ENCODE measurements at places on chromosomes 16 and 17.

DNA sequence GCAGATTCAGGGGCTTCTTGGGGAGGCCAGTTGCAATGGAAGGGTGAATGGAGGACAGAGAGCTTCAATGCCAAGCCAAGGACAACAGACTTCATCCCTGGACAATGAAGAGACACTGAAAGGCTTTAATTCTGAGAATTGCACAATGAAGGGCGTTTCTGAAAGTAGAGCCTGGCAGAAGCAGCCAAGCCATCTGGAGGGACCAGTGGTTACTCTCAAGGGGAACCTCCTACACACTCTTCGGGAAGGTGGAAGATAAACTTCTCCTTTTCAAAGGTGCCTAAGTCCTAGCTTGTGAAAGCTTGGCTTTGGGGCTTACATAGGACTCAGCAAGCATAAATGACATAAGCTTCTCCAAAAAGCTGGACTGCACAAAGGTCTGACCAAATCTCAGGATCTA is 6.2 kb upstream of the CES1 start:
- DNase-seq = no peak

- no peak for DNase-seq
Observed at GRCh38 chr16:66906916-66907836, 11.5 kb downstream of the CDH16 start.

DNA sequence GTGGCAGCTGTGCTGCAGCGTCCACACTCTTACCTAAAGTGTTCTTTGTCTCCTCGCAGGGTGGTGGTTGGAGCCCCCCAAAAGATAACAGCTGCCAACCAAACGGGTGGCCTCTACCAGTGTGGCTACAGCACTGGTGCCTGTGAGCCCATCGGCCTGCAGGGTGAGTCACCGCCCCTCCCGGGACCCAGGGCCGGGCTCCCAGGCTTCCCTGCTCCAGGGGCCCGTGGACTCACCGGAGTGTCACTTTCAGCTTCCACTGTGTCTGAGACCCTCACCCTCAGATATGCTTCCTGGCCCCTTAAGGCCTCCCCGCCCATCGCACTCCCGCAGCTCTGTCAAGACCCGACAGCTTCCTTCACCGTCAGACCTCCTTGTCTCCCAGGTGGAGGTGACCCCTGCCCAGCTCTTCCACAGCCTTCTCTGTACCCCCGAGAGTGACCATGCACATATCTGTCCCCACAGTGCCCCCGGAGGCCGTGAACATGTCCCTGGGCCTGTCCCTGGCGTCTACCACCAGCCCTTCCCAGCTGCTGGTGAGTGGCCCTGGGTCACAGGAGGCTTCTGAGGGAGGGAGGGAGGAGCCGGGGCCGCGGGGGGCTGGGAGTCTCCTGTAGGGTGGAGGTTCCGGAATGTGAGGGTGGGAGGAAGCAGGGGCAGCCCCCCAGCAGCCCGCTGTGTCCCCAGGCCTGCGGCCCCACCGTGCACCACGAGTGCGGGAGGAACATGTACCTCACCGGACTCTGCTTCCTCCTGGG is 1.8 kb downstream of the ITGAX start:
- DNase-seq = no peak

DNA sequence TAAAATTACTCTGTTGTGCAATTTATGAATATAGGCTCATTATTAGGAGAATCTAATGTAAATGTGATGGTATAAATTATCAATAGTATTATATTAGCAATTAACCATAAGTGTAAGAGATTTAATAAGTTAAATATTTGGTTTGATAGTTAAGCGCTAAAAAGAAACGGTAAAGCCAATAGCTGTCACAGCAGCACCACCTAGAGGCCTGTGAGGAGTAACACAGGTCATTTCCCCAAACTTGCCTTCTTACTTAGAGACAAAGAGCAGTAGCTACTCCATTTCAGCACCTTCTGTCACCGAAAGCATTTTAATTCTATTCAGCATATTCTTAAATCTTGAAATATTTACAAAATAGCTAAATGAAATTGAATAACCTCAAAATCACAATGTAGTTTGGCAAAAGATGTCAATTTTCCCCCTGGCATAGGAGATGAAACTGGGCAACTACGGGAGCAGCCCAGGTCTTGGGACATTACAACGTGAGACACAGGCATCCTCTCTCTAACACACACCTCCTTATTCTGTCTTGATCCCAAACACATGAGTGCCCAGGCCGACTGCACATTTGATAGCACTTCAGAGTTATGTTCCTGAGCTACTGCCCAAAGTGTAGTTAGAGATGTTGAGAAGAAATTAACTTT is 14.3 kb upstream of the DYNLRB2 start:
- peak; percentile 53 for DNase-seq

GRCh38 chr17:60386147-60387058 is 5.5 kb downstream of the USP32 start:
- DNase-seq = no peak

DNA sequence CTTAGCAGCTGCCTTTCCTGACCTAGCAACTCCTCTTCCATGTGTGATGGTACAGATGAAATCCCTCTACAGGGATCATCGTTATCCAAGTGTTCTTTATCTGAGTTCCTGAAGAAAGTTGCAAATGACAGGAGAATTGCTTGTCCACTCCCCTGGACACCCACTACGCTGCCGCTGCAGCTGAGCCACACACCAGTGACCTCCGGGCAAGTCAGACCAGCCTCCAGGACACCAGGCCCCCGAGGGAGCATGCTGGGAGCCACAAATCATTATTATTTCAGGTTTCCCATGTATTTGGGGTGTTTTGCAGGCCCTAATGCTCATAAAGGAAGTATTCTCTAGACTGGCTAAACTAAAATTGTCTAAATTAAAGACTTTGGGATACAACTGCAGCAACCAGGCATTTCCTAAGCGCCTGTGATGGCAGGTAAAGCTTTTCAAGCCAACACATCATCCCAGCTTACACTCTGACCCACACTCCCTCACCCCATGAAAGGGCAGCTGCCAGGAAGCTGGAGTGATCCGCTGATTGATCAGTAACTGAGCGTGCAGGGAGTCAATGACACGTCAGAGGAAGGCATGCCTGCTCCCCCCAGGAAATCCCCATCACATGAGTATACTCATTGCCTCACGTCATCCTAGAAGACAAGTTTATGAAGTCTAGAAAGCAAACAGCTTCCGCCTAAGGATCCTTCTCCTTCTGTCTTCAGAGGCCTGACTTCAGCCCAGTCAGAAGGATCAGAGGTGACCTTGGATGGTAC is 14.4 kb downstream of the FA2H start:
- peak; percentile 73 for DNase-seq

DNA sequence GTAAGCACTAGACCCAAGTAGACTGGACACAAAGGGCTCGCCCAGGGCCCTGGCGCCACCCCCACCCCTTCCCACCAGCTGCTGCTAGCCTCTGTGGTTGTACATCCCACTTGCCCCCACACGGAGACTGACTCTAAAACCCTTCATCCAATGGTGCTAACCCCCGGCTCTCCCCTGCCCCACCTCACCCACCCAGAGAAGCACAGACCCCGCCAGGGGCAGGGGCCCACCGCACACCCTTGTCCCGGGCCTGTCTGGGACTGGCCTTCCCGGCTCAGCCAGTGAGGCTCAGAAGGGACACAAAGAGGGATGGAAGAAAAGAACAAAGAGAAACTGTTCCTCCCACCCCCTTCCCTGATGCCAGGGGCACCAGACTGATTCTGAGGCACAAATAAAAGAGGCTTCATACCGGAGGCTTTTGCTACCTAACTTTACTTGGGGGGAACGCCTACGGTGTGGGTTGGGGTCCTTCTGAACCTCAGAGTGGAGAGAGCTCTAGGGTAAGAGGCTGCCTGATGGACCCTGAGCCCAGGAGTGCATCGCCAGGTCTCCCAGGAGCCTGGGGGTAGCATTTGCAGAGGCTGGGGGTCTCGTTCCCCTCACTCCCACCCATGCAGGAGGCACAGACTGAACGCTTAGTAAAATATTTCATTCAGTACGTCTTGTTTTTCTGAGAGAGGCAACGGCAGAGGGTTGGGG is 8.2 kb downstream of the CORO6 start:
- DNase-seq = no peak

DNA sequence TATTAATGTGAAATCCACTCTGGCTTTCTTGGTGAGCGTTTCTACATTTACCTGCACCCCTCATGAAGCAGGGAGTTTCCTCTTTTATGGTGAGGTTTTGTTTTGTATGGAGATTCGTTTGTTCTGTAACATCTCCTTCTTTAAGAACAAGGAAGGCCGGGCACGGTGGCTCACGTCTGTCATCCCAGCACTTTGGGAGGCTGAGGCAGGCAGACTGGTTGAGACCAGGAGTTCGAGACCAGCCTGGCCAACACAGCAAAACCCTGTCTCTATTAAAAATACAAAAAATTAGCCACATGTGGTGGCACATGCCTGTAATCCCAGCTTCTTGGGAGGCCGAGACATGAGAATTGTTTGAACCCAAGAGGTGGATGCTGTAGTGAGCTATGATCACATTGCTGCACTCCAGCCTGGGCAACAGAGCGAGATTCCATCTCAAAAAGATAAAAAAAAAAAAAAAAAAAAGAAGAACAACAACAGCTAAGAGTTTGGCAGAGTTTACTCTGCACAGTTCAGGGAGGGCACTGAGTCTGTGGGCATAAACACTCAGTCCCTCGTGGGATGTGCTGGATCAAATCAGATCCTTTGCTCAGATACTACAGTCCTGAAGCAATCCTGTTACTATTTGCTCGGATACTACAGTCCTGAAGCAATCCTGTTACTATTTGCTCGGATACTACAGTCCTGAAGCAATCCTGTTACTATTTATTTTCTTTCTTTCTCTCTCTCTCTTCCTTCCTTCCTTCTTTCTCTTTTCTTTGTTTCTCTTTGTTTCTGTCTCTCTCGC is 28.9 kb downstream of the ADCY9 start:
- no peak for DNase-seq

- no peak for DNase-seq
Observed at GRCh38 chr17:61594294-61594825, 3.3 kb upstream of the NACA2 start.

DNA sequence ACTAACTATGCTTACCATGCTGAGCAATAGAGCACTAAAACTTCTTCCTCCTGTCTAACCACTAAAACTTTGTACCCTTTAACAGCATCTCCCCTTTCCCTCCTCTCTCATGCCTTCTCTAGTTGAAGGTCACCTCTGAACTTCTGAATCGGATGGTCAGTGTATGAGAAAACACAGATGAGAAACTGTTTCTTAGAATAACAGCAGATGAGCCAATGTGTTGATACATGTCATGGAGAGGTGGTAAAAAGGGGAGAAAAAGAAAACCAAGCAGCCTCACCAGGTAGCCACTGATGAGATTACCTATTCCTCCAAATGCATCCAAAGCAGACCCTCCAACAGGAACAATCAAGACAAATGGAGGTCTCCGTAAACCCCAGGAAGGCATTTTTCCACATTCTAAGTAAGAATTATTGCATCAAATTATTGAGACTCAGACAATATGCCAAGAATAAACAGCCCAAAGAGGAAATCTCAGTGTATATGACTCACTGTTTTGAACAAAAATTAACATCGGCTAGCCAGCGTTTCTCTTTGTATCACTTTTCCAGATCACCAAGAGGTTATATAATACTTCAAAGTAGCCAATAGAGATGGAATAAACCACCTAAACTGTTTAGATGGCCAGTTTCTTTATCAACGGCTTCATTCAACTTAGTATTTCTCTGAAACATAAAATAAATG is 793.3 kb upstream of the SOX9 start:
- peak; percentile 10 for DNase-seq

DNA sequence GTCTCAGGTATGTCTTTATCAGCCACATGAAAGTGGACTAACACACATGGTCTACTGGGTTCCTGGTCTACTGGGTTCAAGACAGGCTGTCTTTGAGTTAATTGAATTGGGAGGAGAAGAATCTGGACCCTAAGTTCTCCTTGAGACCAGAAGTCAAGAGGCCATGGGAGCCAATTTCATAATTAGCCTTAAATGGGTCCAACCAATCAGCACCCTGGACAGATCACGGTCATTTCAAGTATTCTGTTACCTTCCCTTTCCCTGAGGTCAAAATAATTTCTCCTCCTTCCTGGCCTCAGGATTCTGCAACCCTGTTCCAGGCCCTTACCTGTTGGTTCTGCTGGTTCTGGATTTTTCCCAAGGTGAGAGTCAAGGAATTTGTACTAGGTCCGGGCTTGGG is 23.8 kb downstream of the OSBPL7 start:
- DNase-seq = no peak

DNA sequence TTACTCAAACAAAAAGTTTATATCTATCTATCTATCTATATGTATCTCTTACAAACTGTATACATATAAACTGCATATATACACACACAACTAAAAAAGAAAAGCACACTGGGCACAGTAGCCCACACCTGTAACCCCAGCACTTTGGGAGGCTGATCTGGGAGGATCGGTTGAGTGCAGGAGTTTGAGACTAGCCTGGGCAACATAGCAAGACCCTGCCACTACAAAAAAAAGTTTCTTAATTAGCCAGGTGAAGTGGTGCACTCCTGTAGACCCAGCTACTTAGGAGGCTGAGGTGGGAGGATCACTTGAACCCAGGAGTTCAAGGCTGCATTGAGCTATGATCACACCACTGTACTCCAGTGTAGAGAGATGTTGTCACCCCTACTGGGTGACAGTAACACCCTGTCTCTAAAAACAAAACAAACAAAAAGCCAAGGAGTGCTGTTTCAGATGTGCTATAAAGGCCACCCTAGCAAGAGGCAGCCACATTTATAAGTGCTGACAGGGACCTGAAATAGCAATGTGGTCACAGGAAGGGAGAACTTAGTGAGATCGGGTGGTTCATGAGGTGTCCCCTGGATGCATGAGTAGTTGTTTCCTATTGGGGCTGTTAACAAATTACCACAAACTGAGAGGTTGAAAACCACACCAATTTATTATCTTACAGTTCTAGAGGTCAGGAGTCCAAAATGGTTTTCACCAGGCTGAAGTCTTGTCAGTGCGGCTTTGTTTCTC is 4.8 kb downstream of the CD2BP2 start:
- no peak for DNase-seq

GRCh38 chr16:54200720-54201119 is 85.9 kb downstream of the IRX3 start:
- DNase-seq = no peak
